ENCODE measurements at places on chromosomes 11 and 22.

GRCh38 chr11:111347723-111348115 is 31.4 kb downstream of the POU2AF1 start:
- peaks cover 43% of the 10 kb centered on the region for H3K4me1 ChIP-seq
- no peaks in the 10 kb centered on the region for H3K27me3 ChIP-seq
- H3K27ac ChIP-seq = no peak overlapping the region
- H3K4me3 ChIP-seq = no peak overlapping the region
- ATAC-seq = no peak

- no peak overlapping the region for H3K27ac ChIP-seq
Measured at GRCh38 chr11:89381094-89381493, 110.1 kb downstream of the NOX4 start.

DNA sequence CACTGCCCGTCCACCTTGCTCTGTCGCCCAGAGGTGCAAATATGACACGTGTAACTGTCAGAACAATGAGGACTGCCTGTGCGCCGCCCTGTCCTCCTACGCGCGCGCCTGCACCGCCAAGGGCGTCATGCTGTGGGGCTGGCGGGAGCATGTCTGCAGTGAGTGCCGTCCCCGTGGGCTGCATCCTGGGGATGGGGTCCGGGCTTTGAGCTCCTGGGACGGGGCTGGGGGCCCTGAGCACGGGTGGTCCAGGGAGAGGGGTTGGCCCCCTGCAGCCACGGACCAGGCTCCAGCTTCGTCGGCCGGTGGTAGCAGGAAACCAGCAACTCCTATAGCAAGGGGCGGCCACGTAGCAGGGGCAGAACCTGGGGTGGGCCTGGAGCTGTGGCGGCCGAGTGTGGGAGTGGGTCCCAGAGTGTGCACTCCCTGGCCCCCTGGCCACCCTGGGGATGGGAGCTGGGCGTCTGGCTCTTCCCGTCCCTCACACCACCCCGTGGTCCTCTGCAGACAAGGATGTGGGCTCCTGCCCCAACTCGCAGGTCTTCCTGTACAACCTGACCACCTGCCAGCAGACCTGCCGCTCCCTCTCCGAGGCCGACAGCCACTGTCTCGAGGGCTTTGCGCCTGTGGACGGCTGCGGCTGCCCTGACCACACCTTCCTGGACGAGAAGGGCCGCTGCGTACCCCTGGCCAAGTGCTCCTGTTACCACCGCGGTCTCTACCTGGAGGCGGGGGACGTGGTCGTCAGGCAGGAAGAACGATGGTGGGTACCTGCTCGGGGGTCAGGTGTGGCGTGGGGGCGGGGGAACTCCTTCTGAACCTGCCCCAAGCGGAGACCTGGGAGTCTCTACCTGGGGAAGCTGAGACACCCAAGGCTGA is 10.1 kb downstream of the MUC2 start:
- H3K27ac ChIP-seq = no peak overlapping the region
- no peaks in the 10 kb centered on the region for H3K36me3 ChIP-seq
- no peak overlapping the region for H3K4me3 ChIP-seq
- no peaks in the 10 kb centered on the region for H3K4me1 ChIP-seq

- no peaks in the 10 kb centered on the region for H3K36me3 ChIP-seq
- ATAC-seq = peak; percentile 57
- H3K27ac ChIP-seq = no peak overlapping the region
- peaks cover 49% of the 10 kb centered on the region for H3K27me3 ChIP-seq
Measured at GRCh38 chr22:38824585-38824984, 19.2 kb downstream of the NPTXR start.

- peak overlapping the region; percentile 21 for H3K27ac ChIP-seq
- ATAC-seq = no peak
- H3K4me3 ChIP-seq = peak overlapping the region; percentile 15
- peaks cover 7% of the 10 kb centered on the region for H3K4me1 ChIP-seq
- H3K27me3 ChIP-seq = no peaks in the 10 kb centered on the region
Measured at GRCh38 chr11:77418155-77418970, 55.5 kb downstream of the PAK1 start.

GRCh38 chr22:49106842-49107152 is 720.9 kb downstream of the BRD1 start:
- no peak for ATAC-seq
- H3K27me3 ChIP-seq = peaks cover 17% of the 10 kb centered on the region
- H3K36me3 ChIP-seq = no peaks in the 10 kb centered on the region

GRCh38 chr22:30422481-30423300 is 2.9 kb upstream of the MTFP1 start:
- ATAC-seq = no peak
- H3K27ac ChIP-seq = peak overlapping the region; percentile 94

DNA sequence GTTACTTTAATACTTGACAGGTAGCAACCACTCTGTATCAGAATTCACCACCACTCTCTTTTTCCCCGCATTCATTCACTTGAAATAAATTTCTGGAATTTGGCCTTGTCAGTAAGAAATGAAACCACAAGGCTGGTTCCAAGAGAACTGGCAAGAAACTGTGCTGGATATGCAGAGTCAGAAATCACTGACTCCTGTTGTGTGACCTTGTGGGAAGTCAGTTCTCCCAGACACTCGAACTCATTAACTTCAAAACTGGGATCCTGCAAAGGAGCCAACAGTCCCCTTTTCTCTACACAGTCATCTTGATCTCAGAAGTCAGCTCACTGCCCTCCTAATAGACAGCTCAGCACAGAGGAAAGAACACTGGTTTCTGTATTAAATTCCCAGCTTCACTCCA is 142.7 kb downstream of the LRRC4C start:
- no peaks in the 10 kb centered on the region for H3K36me3 ChIP-seq
- H3K27me3 ChIP-seq = no peaks in the 10 kb centered on the region
- no peak overlapping the region for H3K27ac ChIP-seq
- no peak for ATAC-seq
- no peaks in the 10 kb centered on the region for H3K4me1 ChIP-seq

DNA sequence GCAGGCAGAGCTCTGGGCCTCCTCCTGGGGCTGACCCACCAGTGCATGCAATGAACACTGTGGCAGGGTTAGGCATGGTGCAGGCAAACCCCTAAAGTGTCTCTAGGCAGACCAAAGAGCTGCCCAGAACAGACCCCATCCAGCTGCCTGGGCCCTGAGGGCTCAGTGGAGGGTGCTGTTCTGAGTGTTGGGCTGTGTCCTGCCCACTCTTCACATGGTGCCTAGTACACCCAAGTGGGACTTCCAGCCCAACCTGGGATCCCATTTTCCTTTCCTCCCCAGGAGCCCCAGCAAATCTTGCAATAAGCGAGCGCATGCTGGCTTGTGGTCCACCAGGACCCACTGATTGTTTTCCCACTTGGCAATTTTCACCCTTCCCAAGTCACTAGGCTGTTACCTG is 26.4 kb downstream of the ARVCF start:
- H3K4me1 ChIP-seq = peaks cover 6% of the 10 kb centered on the region
- H3K27me3 ChIP-seq = peaks cover 23% of the 10 kb centered on the region
- no peaks in the 10 kb centered on the region for H3K36me3 ChIP-seq

DNA sequence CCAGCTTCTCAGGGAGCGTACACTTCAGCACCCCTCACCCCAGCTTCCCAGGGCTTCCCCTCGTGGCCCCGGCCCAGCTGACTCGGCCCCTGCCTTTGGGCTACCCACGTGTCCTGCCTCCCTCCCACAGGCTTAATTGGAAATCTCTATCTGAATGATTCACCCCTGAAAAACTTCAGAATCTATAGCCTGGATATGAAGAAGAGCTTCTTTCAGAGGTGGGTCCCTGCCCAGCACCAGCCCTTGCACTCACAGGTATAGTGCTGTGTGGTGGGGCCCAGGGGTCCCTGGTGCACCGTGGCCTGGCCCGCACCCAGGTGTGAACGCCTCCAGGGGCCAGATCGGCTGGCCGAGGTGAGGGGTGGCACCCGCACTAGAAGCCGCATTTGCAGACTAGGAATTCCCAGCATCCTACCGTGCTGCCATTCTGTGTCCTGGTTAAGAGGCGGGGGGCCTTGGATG is 38.4 kb downstream of the B3GAT1 start:
- peaks cover 25% of the 10 kb centered on the region for H3K27me3 ChIP-seq
- H3K27ac ChIP-seq = no peak overlapping the region
- H3K4me3 ChIP-seq = no peak overlapping the region
- no peaks in the 10 kb centered on the region for H3K4me1 ChIP-seq
